ENCODE measurements at places on chromosomes 5 and 9.

DNA sequence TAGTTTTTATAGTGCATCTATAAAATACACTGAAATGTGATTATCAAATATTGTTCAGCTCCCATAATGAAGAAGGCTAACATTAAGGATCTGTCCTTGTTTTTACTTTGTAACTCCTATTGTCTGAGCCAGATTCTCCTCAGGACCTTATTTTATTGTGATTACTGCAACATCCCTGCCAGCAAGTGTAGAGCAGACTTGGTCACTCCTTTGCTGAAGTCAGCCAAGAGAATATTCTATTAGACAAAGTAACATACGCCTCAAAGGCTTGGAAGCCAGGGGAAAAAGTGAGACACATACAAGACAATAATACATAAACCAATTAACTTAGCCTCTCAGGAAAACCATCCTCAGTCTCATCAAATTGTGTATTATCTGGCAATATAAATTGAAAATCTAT lies 269.6 kb downstream of the ARL15 start:
- no peaks in the 10 kb centered on the region for H3K36me3 ChIP-seq
- no peak overlapping the region for H3K4me3 ChIP-seq
- H3K27me3 ChIP-seq, result no peaks in the 10 kb centered on the region

DNA sequence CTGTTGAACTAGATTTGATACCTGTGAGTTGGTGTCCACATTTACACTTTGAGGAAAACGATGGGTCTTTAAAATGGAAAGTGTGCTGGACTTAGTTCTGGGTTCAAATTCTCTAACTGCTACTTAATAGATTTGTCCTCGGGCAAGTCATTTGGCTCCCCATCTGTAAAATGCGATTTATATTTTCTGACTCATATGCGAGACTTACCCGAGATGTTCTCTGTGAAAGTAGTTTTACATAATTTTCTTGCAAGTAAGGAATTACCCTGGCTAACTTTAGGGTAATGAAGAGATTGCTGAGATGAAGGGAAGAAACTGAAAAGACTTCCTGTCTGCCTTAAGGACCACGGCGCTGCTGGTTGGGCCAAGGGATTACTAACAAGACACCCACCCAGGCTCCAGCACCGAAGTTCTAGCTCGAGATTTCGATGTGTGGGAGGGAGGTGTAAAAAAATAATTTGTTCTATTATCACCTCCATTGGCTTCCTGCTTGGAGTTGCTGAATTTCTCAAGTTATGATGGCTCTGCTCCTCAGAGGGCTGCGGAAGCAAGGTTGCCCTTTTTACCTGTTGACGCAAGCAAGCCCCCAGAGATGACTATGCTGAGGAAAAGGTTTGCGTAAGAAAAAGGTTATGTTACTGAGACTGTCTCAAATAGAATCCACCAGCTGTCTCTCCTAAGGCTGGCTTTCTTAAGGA lies 24.1 kb downstream of the PCSK1 start:
- H3K36me3 ChIP-seq, result no peaks in the 10 kb centered on the region
- DNase-seq, result no peak
- H3K4me1 ChIP-seq, result no peaks in the 10 kb centered on the region
- no peak overlapping the region for H3K4me3 ChIP-seq
- no peak overlapping the region for H3K27ac ChIP-seq

DNA sequence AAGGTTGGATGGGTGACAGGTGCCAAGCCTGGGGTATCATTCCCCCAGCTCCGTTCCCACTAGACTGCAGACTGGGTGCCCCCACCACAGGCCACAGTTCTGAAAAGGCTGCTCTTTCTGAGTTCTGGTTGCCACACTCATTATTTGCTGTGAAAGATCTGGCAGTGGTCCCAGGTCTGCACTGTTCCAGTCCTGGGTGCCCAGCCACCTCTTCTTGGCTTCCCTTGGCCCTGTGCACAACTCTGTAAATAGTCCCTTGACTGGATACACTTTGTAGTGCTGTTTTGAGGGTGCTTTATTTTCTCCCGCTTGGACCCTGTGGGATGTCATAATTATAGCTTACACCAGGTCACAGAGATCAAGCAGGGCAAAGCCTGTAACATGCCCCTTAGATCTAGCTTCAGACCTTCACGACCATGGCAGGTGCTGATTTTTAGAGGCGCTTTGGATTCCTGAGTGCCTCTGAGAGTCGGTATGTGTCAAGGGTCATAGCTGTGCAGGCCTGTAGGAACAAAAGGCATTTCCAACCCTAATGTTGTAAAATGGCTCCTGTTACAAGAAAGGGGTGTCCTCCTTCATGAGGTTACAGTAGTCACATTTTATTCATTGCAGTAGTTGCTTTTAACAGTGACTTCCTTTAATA lies 344.9 kb downstream of the ICE1 start:
- no peak overlapping the region for H3K4me3 ChIP-seq
- H3K36me3 ChIP-seq, result no peaks in the 10 kb centered on the region
- H3K4me1 ChIP-seq, result no peaks in the 10 kb centered on the region

DNA sequence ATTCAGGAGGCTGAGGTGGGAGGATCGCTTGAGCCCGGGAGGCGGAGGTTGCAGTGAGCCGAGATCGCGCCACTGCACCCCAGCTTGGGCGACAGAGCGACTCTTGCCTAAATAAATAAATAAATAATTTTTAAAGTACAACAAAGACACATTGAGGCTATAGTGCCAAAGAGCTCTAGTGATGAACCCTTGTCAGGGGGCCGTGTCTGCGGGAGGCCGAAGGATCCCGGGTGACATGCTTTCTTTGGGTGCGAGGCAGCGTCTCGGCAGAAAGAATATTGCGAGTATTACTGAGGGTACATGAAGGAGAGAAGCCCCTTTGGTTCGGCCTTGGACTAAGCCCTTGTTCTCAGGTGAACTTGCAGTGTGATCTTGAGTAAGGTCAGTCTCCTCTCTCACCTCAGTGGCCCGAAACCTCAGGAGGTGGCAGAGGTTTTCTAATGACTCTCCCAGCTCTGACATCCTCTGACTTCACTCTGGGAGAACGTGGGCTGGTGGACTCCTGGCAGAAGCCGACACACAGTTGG lies 397 bp upstream of the RECK start:
- DNase-seq, result no peak
- H3K4me1 ChIP-seq, result peaks cover 13% of the 10 kb centered on the region
- no peaks in the 10 kb centered on the region for H3K36me3 ChIP-seq
- H3K27me3 ChIP-seq, result peaks cover 3% of the 10 kb centered on the region

GRCh38 chr5:143514616-143515335 lies 111.3 kb upstream of the NR3C1 start:
- H3K27me3 ChIP-seq, result no peaks in the 10 kb centered on the region
- H3K4me3 ChIP-seq, result no peak overlapping the region
- no peak for DNase-seq

DNA sequence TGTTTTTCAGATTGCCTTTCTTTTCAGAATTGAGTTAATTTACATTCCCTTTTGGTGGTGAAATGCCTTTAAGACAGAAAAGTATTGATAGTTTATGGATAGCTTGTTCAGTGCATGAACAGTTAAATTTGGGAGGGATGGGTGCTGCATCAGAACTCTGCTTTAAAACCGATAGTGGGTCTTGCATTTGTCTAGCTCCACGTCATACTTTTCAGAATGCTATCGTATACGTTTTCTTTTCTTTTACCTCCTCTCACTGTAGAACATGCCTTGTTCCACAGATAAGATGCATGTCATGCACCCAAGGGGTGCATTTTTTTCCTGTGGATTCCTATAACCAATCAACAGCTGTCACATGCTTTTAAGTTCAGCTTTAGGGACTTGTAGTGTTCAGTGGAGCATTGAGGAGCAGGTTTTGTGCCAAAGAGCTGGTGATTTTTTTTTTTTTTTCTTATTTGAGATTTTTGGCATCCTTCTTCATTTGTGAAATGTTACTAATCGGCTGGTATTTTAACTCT lies 2.3 kb downstream of the SLC44A1 start:
- H3K4me1 ChIP-seq, result peaks cover 9% of the 10 kb centered on the region
- H3K27me3 ChIP-seq, result peaks cover 9% of the 10 kb centered on the region
- no peaks in the 10 kb centered on the region for H3K36me3 ChIP-seq
- DNase-seq, result no peak
- H3K4me3 ChIP-seq, result no peak overlapping the region
- no peak overlapping the region for H3K27ac ChIP-seq

GRCh38 chr9:3502560-3503398 lies 23.0 kb downstream of the RFX3 start:
- H3K4me1 ChIP-seq, result no peaks in the 10 kb centered on the region
- H3K4me3 ChIP-seq, result no peak overlapping the region
- DNase-seq, result no peak
- H3K36me3 ChIP-seq, result no peaks in the 10 kb centered on the region
- H3K27me3 ChIP-seq, result no peaks in the 10 kb centered on the region
- no peak overlapping the region for H3K27ac ChIP-seq

DNA sequence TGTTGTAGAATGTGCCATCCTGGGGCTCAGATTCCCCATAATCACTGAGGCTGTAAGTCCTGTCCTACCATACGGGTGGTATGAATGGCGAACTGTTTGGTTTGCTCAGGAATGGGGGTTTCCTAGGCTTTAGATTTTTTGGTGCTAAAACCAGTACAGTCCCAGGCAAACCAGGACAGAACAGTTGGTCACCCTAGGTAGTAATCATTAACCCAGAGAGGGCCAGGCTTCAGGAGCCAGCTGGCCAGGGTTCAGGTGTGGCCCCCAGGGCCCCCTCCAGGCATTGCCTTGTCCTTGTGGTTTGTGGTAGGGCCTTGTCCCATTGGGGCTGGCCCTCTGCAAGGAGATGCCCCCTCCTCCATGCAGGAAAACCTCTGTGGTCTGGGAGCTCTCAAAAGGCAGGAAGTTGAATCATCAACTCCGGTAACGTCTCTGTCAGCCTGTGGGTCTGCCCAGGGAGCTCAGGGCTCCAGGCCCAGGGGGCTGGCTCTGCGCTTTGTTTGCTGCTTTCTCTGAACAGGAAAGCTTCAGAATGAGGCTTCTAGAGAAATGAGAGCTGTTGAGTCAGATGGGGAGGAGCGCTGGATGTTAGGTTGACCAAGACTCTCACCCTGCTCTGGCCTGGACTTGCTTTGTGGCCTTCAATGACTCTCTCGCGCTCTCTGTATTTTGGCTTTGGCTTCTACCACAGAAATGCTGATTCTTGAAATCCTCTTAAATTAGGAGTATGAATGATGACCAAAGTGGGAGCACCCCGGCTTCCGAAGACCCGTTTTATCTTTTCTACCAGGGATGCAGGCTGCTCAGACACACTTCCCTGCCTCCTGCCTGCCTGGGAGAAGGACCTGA lies 22.2 kb upstream of the JADE2 start:
- peak overlapping the region; percentile 54 for H3K27ac ChIP-seq
- peaks cover 26% of the 10 kb centered on the region for H3K4me1 ChIP-seq
- no peaks in the 10 kb centered on the region for H3K27me3 ChIP-seq
- H3K36me3 ChIP-seq, result no peaks in the 10 kb centered on the region
- DNase-seq, result peak; percentile 31
- no peak overlapping the region for H3K4me3 ChIP-seq

DNA sequence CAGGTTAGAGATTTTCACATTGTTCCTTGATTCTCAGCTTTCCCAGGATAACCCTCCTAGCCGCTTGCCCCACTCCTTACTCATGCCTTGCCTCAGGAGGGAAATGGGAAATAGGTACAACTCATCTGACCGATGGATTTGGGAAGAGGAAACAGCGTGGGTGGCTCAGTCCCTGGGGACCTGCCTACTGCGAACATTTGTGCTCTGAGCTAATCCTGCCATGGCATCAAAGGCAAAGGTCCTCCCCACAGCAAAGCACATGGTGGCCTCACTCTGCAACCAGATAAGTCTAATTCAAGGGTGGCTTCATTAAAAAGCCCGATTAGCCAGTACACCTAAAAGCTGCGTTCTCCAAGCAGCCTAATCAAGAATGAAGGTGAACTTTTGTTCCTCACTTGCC lies 82.4 kb upstream of the ADRA1B start:
- H3K27ac ChIP-seq, result no peak overlapping the region
- DNase-seq, result no peak
- H3K36me3 ChIP-seq, result no peaks in the 10 kb centered on the region
- no peaks in the 10 kb centered on the region for H3K27me3 ChIP-seq
- no peaks in the 10 kb centered on the region for H3K4me1 ChIP-seq
- H3K4me3 ChIP-seq, result no peak overlapping the region

DNA sequence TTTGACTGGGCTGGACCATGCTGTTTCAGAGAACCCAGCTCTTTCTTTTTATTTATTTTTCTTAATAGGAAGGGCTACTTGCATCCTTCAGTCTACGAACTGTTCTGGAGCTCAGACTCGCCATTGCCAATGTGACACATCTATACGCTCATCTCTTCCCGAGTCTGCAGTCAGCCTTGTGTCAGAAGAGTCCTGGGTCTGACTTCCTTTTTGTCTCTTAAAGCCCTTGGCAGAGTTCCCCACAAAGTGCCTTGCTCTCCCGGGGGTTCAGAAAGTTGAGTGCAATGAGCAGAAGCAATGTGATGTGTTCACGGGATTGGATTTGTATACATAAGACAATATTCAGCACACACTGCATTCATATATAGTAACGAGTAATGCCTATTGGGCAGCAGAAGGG lies 140.4 kb downstream of the ATPSCKMT start:
- no peaks in the 10 kb centered on the region for H3K36me3 ChIP-seq
- no peak overlapping the region for H3K27ac ChIP-seq
- no peaks in the 10 kb centered on the region for H3K27me3 ChIP-seq
- H3K4me1 ChIP-seq, result no peaks in the 10 kb centered on the region

GRCh38 chr5:139711906-139712224 lies 63.7 kb downstream of the CXXC5 start:
- H3K27me3 ChIP-seq, result peaks cover 3% of the 10 kb centered on the region
- H3K4me1 ChIP-seq, result peaks cover 63% of the 10 kb centered on the region
- H3K36me3 ChIP-seq, result peaks cover 4% of the 10 kb centered on the region
- peak overlapping the region; percentile 55 for H3K27ac ChIP-seq
- no peak for DNase-seq
- H3K4me3 ChIP-seq, result peak overlapping the region; percentile 67

- no peak overlapping the region for H3K27ac ChIP-seq
- no peaks in the 10 kb centered on the region for H3K27me3 ChIP-seq
- H3K4me1 ChIP-seq, result no peaks in the 10 kb centered on the region
- H3K36me3 ChIP-seq, result peaks cover 36% of the 10 kb centered on the region
- no peak for DNase-seq
These were observed 114.1 kb downstream of the CDK5RAP2 start for GRCh38 chr9:120465685-120466407.

GRCh38 chr5:147461915-147462314 lies 48.0 kb downstream of the DPYSL3 start:
- DNase-seq, result no peak
- H3K4me3 ChIP-seq, result no peak overlapping the region
- no peaks in the 10 kb centered on the region for H3K27me3 ChIP-seq

- no peak overlapping the region for H3K4me3 ChIP-seq
- no peak overlapping the region for H3K27ac ChIP-seq
- DNase-seq, result no peak
- H3K4me1 ChIP-seq, result no peaks in the 10 kb centered on the region
These were observed 114.6 kb downstream of the FSTL4 start for GRCh38 chr5:133497608-133498348.
